Panc1 (cell line): ENCODE measurements at places on chromosomes 7 and 10.

- no peak for DNase-seq
- H3K27ac ChIP-seq: no peak overlapping the region
- H3K4me1 ChIP-seq: no peaks in the 10 kb centered on the region
- H3K4me3 ChIP-seq: no peak overlapping the region
- H3K36me3 ChIP-seq: no peaks in the 10 kb centered on the region
Observed at GRCh38 chr7:120993553-120994191, 5.2 kb downstream of the CPED1 start.

DNA sequence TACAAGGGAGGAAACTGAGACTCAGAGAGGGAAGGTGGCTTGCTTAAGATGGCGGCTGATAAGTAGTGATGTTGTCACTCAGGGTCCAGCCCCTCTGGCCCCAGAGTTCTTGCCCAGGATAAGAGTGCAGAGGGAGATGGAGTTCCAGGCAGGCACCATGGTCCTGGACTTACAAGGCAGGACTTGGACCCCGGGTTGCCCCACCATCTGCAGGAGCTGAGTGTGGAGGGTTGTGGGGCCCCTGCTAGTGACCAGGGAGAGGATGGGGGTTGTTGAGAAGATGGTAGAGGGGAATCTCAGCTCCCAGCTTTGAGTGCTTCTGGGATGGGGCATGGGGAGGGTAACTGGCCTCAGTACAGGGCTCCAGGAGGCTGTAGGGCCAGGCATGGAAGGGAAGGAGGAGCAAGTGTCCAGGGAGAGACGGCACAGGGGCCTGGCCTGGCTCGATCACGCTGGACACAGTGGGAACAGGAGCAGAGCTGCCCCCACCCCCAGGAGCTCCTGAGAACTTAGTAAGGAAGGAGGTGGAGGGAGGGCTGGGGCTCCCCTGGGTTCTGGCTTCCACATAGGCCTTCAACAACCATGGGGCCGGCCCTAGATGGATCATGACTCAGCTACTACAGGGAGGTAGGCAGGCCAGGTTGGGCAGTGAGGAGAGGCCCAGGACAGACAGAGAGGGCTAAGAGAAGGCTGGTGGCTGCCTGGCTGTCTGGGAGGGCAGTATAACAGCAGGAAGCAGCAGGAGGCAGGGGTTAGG is 28.2 kb downstream of the PPIF start:
- no peak overlapping the region for H3K4me3 ChIP-seq
- no peaks in the 10 kb centered on the region for H3K36me3 ChIP-seq

DNA sequence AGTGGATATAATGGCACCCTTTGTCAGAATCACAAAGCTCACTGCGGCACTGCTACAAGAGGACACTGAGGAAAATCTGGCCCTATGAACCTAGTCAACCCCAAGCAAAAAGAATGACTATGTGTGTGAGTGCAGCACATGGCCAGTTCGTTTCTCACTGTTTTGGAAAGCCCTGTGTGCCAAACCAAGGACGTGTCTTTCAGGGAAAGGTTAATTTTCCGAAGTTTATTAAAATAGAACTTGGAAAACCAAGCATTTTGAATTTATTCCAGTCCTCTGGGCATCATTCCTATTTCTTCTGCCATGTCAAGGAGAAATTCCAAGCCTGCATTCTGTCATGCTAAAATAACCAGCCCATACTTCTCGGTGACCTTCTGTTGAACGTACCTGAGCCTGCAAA is 471.8 kb downstream of the PLXDC2 start:
- no peaks in the 10 kb centered on the region for H3K36me3 ChIP-seq
- H3K4me3 ChIP-seq: no peak overlapping the region
- no peak overlapping the region for H3K27ac ChIP-seq
- no peak for DNase-seq

DNA sequence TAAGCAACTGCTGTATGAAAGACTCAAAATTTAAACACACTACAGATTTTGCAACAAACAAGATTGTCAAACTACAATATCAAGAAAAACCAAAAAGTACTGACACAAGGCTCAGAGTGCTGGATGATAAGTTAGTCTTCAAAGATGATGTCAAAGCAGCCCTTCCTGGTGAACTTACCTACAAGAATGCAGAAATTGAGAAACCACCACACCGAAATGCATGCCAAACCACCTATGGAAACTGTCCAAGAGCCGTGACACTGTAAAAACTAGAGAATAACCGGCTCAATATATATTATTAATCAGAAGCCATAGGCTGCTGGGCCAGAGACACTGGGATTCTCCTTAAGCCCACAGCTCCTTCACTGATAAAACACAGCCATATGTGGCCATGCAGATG is 25.3 kb downstream of the DENND11 start:
- H3K36me3 ChIP-seq: no peaks in the 10 kb centered on the region
- H3K27ac ChIP-seq: no peak overlapping the region
- no peak overlapping the region for H3K4me3 ChIP-seq
- H3K4me1 ChIP-seq: no peaks in the 10 kb centered on the region
- no peak for DNase-seq

DNA sequence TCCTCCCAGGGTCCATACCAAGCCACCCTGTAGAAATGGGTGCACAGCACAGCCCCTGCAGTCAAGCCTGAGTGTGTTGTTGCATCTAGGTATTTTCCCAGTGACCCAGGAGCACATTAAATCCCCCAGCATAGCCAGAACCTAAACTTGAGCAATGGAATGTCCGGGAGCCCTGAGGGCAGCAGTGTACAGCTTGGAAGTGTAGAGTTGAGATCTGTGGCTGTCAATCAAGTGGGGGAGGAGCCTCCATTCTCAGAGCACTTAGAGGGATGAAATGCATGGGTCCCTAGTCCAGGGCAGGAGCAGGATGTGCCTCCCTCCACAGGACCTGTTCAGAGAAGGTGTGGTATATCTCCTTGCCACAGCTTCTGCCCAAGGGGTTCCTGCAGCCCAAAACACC is 885.1 kb downstream of the CCSER2 start:
- DNase-seq: no peak
- H3K4me3 ChIP-seq: no peak overlapping the region
- no peaks in the 10 kb centered on the region for H3K27me3 ChIP-seq

DNA sequence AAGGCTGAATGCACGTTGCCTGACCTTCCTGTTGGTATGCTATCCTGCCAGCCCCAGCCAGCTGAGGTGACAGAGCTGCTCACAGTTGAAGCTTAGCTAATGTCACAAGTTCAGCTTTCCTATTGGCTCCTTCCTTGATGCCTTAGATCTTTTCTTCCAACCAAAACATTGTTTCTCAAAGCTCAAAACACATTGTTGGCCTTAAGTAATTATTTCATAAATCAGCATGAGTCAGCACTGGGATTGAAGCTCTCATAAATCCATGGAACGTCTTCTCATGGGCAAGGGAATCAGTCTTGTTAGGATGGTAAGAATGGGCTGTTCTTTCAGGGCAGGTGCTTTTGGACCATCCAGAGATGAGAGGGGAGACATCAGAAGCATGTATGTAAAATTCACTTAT is 128.1 kb upstream of the SAMD8 start:
- DNase-seq: no peak
- H3K36me3 ChIP-seq: no peaks in the 10 kb centered on the region
- no peak overlapping the region for H3K27ac ChIP-seq
- no peak overlapping the region for H3K4me3 ChIP-seq
- H3K27me3 ChIP-seq: no peaks in the 10 kb centered on the region
- H3K4me1 ChIP-seq: no peaks in the 10 kb centered on the region

- no peak overlapping the region for H3K27ac ChIP-seq
- H3K36me3 ChIP-seq: no peaks in the 10 kb centered on the region
- no peak for DNase-seq
- H3K4me3 ChIP-seq: no peak overlapping the region
- H3K4me1 ChIP-seq: no peaks in the 10 kb centered on the region
- no peaks in the 10 kb centered on the region for H3K27me3 ChIP-seq
Observed at GRCh38 chr10:35916791-35917190, 274.7 kb upstream of the FZD8 start.

- H3K36me3 ChIP-seq: no peaks in the 10 kb centered on the region
- no peak overlapping the region for H3K4me3 ChIP-seq
- no peak for DNase-seq
- H3K4me1 ChIP-seq: no peaks in the 10 kb centered on the region
Observed at GRCh38 chr7:159108941-159109652, 35.6 kb downstream of the VIPR2 start.

DNA sequence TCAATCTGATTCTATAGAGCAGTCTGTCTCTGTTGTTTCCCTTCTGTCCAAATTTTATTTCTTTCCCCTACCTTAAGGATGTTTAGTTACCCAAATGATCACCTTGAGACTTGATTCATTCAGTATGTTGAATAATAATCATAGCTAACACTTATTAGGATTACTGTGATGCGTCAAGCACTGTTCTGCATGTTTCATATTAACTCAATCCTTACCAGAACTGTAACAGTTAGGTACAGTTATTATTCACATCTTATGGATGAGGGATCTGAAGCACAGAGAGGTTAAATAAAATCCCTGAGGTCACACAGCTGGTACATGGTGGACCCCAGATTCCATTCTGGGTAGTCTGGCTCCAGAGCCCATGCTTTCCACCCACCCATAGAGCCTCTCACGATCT is 97.9 kb upstream of the SAMD8 start:
- H3K4me1 ChIP-seq: no peaks in the 10 kb centered on the region
- no peaks in the 10 kb centered on the region for H3K27me3 ChIP-seq
- no peaks in the 10 kb centered on the region for H3K36me3 ChIP-seq
- no peak overlapping the region for H3K27ac ChIP-seq
- no peak for DNase-seq
- no peak overlapping the region for H3K4me3 ChIP-seq

DNA sequence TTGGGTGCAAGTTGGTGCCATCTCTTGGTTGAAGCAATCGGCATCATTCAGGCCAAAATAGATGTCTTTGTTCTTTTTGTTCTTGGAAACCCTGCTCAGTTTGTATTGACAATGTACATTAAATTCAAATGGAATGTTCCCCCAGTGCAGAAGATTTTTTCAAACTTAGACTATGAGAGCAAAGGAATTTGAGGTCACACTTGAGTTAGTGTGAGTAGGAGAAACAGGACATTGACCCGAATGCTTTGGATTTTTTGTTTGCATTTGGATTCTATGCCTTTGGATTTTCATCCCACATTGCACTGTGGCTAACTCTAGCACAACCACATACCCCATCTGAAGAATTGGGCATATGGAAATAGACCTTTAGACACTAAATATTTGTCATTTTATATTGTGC is 480.0 kb downstream of the GALNT17 start:
- no peaks in the 10 kb centered on the region for H3K4me1 ChIP-seq
- no peak overlapping the region for H3K27ac ChIP-seq
- H3K4me3 ChIP-seq: no peak overlapping the region
- no peaks in the 10 kb centered on the region for H3K27me3 ChIP-seq
- H3K36me3 ChIP-seq: no peaks in the 10 kb centered on the region
- DNase-seq: no peak

DNA sequence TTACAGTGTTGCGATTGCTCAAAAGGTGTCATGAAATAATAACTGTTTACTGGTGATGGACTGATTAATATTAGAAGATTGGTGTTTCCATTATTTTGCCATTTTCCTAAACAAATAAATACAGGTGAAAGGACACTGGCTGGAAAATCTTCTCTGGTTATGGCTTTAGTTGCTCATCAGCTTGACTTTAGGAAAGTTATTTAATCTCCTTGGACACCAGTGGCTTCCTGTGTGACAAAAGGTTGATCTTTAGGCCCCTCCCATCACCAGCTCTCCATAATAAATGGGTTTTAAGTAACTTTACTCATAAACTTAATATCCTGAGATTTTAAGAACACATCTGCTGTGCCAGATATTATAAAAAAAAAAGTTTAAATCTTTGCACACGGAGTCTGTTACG is 737 bp downstream of the CABCOCO1 start:
- H3K4me1 ChIP-seq: peaks cover 18% of the 10 kb centered on the region
- peak overlapping the region; percentile 71 for H3K4me3 ChIP-seq
- H3K27me3 ChIP-seq: no peaks in the 10 kb centered on the region
- H3K36me3 ChIP-seq: no peaks in the 10 kb centered on the region

- no peak overlapping the region for H3K4me3 ChIP-seq
- no peak overlapping the region for H3K27ac ChIP-seq
- H3K27me3 ChIP-seq: no peaks in the 10 kb centered on the region
- DNase-seq: no peak
Observed at GRCh38 chr7:116762971-116763370, 91.0 kb downstream of the MET start.

GRCh38 chr7:71733107-71733870 is 601.3 kb downstream of the GALNT17 start:
- H3K36me3 ChIP-seq: no peaks in the 10 kb centered on the region
- H3K4me3 ChIP-seq: peak overlapping the region; percentile 30; the same call in 1 of the 2 replicates
- no peaks in the 10 kb centered on the region for H3K4me1 ChIP-seq
- peak; percentile 45 for DNase-seq
- H3K27ac ChIP-seq: no peak overlapping the region
- H3K27me3 ChIP-seq: no peaks in the 10 kb centered on the region

GRCh38 chr7:105691680-105692564 is 110.6 kb upstream of the EFCAB10 start:
- H3K27me3 ChIP-seq: no peaks in the 10 kb centered on the region
- H3K4me3 ChIP-seq: peak overlapping the region; percentile 39
- no peak for DNase-seq
- peak overlapping the region; percentile 62 for H3K27ac ChIP-seq
- H3K4me1 ChIP-seq: peaks cover 4% of the 10 kb centered on the region

GRCh38 chr7:33973231-33974015 is 68.1 kb downstream of the BMPER start:
- no peaks in the 10 kb centered on the region for H3K4me1 ChIP-seq
- H3K4me3 ChIP-seq: no peak overlapping the region
- no peaks in the 10 kb centered on the region for H3K36me3 ChIP-seq
- no peak overlapping the region for H3K27ac ChIP-seq
- DNase-seq: no peak
- no peaks in the 10 kb centered on the region for H3K27me3 ChIP-seq

DNA sequence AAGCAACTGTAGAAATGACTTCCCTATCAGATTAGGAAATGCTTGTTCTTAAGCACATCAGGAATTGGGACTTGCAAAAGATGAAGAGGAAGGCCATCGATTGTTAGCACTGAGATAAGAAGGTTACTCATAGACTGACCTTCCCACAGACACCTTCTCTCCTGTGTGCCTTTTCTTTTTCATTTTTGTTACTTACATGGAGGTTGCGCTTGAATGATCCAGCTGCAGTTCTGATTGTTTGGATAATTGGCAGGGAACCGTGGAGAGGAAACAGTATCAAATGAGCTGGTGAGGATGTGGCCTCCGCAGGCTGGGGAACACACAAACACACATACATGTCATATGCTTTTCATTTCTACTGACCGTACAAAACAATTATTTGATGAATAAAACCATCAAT is 134.9 kb upstream of the RSU1 start:
- H3K4me3 ChIP-seq: no peak overlapping the region
- peak overlapping the region; percentile 78 for H3K27ac ChIP-seq
- peaks cover 3% of the 10 kb centered on the region; the same call in 1 of the 2 replicates for H3K4me1 ChIP-seq
- no peaks in the 10 kb centered on the region for H3K36me3 ChIP-seq
- no peak for DNase-seq
